ENCODE measurements at places on chromosomes 11 and 22. TPM values are rescaled to one million over a fixed set of nuclear protein-coding genes. Genes with fewer than 3 reads are reported as not detected.

- DNase-seq: no peak
Observed at GRCh38 chr22:37558815-37559214, 1.5 kb upstream of the CDC42EP1 start.

DNA sequence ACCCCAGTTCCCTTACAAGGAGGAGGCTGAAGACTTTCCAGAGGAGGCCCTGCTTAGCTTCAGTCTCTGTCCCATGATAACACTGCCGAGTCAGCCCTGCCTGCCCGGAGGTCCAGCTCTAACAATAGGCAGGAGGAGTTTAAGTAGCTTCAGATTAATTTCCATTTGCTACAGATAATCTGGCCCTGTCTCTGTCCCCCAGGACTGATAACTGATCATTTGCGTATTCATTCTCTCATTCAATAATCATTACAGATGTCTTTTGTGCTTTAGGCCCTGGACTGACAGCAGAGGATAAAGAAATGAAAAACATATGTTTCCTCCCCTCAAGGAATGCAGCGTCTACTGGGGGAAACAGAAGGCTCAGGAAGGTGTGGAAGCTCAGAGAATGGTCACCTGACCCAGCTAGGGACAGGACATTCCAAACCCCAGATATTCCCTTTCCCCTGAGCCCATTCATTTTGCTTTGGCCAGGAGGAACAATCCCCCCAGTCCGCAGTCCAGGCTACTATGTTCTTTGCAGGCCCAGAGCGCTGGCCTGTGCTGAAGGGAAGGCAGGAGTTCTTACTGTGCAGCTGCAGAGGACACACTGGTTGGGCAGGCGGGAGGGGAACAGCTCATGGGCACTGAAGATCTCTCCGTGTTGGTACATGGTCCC lies 20.8 kb downstream of the CHRDL2 start:
- DNase-seq: peak; percentile 72

DNA sequence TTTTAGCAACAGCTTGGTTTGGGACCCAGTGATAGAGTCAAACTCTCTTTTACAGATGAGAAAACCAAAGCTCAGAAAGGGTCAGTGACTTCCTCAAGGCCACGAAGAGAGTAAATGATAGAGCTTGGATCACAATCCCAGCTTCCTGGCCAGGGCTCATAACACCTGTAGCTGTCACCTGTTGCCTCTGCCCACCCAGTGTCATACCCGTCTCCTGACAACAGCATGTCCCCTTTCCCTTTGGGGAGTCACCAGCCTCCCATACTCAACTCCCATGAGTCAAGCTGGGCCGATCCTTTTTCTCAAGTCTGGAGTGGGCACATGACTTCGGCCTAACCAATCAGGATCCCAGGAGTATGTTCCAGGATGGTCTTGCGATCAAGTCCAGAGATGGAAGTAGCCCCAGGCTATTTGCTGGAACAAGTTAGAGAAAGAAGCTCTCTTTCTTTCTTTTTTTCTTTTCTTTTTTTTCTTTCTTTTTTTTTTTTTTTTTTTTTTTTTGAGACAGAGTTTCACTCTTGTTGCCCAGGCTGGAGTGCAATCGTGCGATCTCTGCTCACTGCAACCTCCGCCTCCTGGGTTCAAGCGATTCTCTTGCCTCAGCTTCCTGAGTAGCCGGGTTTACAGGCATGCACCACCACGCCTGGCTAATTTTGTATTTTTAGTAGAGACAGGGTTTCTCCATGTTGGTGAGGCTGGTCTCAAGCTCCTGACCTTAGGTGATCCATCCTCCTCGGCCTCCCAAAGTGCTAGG lies 27.8 kb upstream of the MYH9 start:
- peak; percentile 22 for DNase-seq

GRCh38 chr11:63919267-63920125 lies 2.5 kb upstream of the RCOR2 start:
- peak; percentile 53 for DNase-seq

DNA sequence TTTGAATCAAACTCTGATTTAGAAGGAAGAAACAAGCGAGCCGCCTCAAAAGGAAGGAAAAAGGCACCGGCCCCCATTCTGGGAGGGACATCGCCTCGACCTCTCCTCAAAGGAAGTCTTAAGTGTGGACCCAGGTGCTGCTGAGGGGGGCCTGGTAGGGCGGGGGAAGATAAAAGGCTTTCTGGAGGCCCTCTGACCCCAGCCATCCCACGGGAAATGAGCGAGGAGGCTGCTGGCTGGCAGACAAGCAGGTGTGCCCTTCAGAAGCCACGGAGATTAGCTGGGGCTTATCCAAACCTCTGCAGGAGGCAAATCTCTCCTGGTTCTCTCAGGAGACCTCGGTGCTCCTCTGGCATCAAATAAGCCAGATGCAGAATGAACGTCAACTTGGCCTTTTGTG lies 171.4 kb upstream of the BLID start:
- no peak for DNase-seq

GRCh38 chr11:75591966-75592365 lies 29.9 kb downstream of the SERPINH1 start:
- DNase-seq: no peak

The CCDC15 gene
- polyA plus RNA-seq: 1.8 TPM

The FOLR2 gene
- polyA plus RNA-seq: not detected
